IPS-NIHi11 (cell line): ENCODE measurements at places on chromosomes 6 and 20.

GRCh38 chr6:119346450-119346849, 3.1 kb downstream of the MAN1A1 start:
- DNase-seq = no peak

GRCh38 chr6:49550492-49551077, at the start of gene C6orf141:
C6orf141 (plus strand) TSS chr6:49550668; CDS start chr6:49550793, 125 bp downstream.
- DNase-seq = peak; percentile 74

DNA sequence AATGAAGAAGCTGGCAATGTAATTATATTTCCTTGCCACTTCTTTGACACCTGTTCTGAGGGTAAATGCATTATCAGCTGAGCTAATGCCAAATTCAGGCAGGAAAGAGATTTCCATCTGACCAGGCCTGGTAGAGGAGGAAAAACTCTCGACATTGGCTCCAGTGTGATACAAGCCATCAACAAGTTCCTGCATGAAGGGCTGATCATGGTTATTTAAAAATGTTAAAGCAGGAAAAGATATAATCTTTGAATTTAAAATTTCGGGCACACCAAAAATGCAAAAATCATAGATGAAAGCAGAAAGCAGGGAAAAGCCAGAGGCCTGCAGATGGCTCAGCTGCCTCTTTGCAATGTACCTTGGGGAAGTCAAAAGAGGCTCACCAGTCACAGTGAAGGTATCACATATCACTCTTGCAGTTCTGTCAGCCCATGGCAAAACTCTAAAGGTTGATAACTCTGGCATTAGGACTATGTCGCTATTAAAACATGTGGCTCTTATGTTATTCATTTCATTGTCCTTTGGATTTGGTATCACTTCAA, 39.1 kb downstream of the LGSN start:
- DNase-seq = no peak

- DNase-seq = no peak
These were observed 6.7 kb upstream of the IFT52 start for GRCh38 chr20:43583982-43584432.

- no peak for DNase-seq
These were observed 189.5 kb upstream of the SLC24A3 start for GRCh38 chr20:19022791-19023448.
